ENCODE measurements at places on chromosomes 3 and 15.

GRCh38 chr3:167870181-167870580, 134.7 kb downstream of the SERPINI1 start:
- no peak for DNase-seq

DNA sequence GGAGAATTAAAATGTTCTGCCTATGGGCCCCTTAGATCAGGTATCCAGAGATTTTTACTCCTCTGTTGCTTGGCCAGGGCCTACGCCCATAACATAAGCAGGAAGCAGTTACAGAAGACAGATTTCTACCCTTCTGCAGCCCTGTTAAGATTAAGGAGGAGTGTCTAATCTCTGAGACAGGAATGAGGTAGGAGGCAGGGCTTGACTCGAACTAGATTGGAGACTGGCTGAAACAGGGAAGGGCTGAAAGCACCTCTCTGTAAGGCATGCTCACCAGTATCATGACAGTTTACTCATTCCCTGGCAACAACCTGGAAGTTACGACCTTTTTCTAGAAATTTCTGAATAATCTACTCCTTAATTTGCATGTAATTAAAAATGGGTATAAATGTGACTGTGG, 16.7 kb downstream of the PLA2G4D start:
- no peak for DNase-seq

GRCh38 chr15:35062738-35063099, 22.4 kb downstream of the NANOGP8 start:
- DNase-seq: no peak

- DNase-seq: peak; percentile 64
Measured at GRCh38 chr15:38130740-38131498, 121.7 kb upstream of the SPRED1 start.

GRCh38 chr3:179715582-179715981, 62.7 kb downstream of the USP13 start:
- DNase-seq: no peak
